Transverse colon (tissue), 4 donors: ENCODE measurements at places on chromosomes 11 and 22. TPM values are rescaled to one million over a fixed set of nuclear protein-coding genes. Genes with fewer than 3 reads are reported as not detected.

Gene KBTBD3
- total RNA-seq, result 7.8 TPM

Gene GTSE1
- total RNA-seq, result not detected

Gene PDE3B
- total RNA-seq, result 91.1 TPM

Gene RNF214
- 139 TPM for total RNA-seq
